ENCODE measurements at places on chromosomes 16 and 17.

- no peak for DNase-seq
Observed at GRCh38 chr17:82931699-82932517, 92.1 kb upstream of the ZNF750 start.

DNA sequence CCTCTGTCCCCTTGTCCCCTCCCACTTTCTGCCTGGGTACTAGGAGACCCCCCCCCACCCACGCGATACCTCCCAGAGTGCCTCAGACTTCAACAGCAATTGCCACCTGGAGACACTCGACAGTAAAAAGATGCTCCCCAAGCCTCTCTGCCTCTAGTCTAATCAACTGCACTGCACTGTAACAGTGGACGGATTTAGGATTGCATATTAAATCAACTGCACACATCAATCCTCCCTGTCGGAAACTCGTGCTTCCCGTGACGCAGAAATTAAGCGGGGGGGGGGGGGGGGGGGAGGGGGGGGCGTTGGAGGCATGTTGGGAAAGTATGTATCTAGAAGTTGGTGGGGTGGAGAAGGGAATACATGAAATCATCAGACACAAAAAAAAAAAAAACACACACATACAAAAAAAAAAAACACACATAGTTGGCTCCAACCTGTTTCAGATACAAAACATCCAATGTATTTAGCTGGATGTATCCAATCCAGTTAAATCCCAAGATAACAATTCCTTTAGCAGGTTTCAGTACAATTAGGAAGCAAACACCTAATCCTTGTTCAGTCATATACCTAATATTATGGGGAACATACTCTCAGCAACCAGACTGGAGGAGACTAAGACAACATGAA is 29.7 kb downstream of the FAM222B start:
- DNase-seq = no peak

GRCh38 chr16:27174798-27175197 is 28.5 kb upstream of the KDM8 start:
- no peak for DNase-seq

DNA sequence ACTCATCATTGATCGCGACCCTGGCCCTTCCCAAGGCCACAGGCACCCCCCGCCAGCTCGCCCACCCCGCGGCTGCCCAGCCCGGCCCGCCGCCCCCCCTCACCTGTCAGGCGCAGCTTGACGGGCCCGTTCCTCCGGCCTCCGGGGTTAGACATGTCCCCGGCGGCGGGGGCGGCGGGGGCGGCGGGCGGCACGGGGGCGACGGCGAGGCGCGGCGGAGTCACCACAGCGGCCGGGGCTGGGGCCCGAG is 456 bp downstream of the SMURF2 start:
- DNase-seq = peak; percentile 33

- no peak for DNase-seq
Observed at GRCh38 chr16:19213885-19214284, 45.8 kb downstream of the SYT17 start.

- no peak for DNase-seq
Observed at GRCh38 chr17:2388020-2388682, 12.7 kb downstream of the MNT start.

DNA sequence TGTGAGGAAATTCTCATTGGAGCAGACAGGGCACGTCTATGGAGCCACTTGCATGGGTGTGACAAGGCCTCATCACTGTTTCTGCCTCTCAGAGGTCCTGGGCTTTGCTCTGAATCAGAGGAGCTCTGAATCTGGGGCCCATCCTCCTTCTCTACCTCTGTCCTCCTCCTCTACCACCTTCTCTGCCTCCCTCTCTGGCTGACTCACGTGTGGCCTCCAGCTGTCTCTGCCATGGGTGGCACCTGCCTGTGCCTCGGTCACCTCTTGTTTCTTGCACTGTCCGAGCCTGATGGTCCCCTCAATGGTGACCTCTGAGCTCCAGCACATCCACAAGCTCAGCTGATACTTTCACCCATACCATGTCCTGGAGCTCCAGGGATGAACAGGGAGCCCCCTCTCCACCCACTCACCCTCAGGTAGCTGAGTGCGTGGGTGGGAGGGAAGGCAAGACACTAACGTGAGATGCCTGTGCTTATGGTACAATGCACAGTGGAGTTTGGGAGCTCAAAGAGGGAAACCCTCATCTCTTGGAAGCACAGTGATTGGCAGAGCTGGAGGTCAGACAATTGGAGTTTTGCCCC is 116.4 kb upstream of the CRHR1 start:
- DNase-seq = no peak

- DNase-seq = no peak
Observed at GRCh38 chr16:87457709-87458423, 35.0 kb downstream of the ZCCHC14 start.

- DNase-seq = no peak
Observed at GRCh38 chr16:23734176-23734893, 20.5 kb upstream of the CHP2 start.

- DNase-seq = peak; percentile 18
Observed at GRCh38 chr17:78040440-78041385, 82.2 kb downstream of the TNRC6C start.

GRCh38 chr16:88702371-88703210 is 3.6 kb downstream of the RNF166 start:
- no peak for DNase-seq

DNA sequence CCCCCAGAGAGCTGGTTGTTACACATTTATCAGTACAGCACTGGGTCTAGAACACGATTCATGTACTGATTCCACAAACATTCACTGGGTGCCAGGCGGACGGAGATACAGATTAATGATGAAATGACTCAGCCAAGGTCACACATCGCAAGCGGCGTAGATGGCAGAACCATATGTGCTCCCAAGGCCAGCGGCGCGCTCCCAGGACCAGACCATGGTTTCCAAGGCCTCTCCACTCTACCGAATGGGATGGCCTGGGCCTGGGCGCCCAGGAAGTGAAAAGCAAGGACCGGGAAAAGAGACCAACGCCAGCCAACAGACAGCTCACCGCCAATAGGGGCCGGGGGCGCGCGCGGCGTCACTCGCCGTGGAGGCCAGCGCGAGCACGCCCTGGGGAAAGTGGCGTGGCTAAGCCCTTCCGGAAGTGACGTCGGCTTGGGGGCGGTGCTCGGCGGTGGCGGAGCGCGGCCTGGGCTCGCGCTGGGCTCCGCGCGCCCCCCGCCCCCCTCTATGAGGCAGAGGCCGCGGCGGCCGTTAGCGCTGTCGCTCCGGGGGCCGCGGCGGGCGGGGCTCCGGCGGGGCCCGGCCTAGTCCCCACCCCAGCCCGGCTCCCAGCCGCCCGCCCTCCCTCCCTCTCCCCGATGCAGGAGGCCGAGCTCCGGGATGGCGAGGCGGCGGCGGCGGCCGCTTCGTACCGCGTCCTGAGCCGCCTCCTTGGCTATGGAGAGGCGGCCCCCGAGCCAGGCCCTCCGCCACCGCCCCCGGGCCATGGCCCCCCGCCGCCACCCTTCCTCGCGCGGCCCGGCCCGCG is at the start of gene SOCS7:
SOCS7 (plus strand) TSS at position 433 of the 811 bp plus-strand sequence; CDS start at position 642, 209 bp downstream.
- DNase-seq = peak; percentile 94

GRCh38 chr17:31527606-31528005 is 136.1 kb downstream of the RAB11FIP4 start:
- DNase-seq = no peak

GRCh38 chr17:45408611-45409421 is 23.9 kb downstream of the ARHGAP27 start:
- DNase-seq = no peak

- DNase-seq = no peak
Observed at GRCh38 chr16:89325861-89326471, 108.5 kb downstream of the ZNF778 start.

- no peak for DNase-seq
Observed at GRCh38 chr17:60491771-60492170, 34.3 kb downstream of the APPBP2 start.

DNA sequence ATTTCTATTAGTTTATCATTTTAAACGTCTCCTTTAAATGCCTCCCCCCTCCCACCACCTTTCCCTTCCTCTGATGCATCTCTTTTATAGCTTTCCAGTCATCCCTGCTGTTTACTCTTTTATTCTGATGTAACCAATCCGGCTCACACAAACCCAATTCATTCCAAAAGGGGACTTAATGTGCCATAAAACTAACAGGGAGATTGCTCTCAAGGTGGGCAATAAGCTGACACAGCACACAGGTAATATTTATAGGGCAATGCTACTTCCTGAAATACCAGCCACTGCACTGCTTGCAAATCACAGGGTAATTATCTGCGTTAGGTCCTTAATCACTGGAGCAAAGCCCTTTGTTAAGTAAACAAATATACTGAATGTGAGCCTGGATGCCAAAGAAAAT is 23.3 kb upstream of the CA10 start:
- no peak for DNase-seq

GRCh38 chr17:42700586-42701289 is 18.4 kb downstream of the CNTNAP1 start:
- no peak for DNase-seq

- DNase-seq = no peak
Observed at GRCh38 chr17:49471769-49472168, 23.3 kb upstream of the NGFR start.

- no peak for DNase-seq
Observed at GRCh38 chr17:30035369-30035768, 81.2 kb upstream of the NSRP1 start.

- peak; percentile 41 for DNase-seq
Observed at GRCh38 chr17:14211801-14212200, 24.9 kb downstream of the CDRT15 start.

GRCh38 chr16:9845661-9846361 is 336.4 kb downstream of the GRIN2A start:
- no peak for DNase-seq
